Ecto neural progenitor cell (in vitro differentiated cells): ENCODE measurements at places on chromosomes 11 and 22.

- DNase-seq = no peak
Measured at GRCh38 chr11:12674571-12674935, 332 bp downstream of the TEAD1 start.

DNA sequence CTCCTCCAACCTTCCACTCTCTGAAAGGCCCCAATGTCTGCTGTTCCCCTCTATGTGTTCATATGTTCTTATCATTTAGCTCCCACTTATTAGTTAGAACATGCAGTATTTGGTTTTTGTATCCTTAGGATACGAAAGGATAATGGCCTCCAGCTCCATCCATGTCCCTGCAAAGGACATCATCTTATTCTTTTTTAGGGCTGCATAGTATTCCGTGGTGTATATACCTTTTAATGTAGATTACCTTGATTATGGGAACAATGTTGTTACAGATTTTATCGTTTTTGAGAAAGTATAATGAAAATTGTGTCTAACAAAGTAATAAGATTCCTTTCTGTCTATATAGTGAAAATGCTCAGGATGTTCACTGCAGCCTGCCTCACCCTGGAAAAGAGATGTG, 16.0 kb upstream of the CAVIN3 start:
- DNase-seq = no peak

DNA sequence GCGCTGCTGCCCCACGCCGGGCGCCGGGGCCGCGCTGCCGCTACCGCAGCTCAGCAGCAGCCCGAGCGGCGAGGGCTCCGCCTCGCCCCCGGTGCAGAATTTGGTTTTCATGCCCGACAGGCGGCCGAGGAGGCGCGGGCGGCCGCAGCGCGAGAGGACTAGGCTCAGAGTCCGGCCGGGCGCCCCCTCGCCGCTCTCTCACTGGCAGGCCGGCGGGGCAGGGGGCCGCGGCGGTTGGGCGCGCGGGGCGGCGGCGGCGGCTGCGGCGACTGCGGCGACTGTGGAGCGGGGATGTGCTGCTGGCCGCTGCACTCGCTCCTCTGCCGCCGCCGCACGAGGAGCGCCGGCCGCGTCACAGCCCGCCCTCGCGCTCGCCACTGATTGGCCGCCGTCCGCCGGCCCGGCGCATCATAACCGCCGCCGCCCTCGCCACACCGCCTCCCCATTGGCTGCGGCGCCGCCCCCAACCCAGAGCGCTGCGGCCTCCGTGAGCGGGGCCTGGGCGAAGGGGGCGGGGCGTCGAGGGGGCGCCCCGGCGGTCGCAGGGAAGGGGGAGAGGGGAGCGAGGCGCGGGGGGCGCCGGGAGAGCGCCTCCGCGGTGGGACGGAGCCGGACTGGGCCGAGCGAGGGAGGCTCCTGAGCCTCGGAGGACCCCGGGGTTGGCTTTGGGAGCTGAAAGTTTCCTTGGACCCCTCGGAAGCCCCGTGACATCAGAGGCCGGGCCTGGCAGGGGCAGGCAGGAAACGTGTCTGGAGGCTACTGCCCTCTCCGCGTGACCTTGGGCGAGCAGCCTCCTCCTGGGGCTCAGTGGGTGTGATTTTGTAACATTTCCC, at the start of gene CHKA:
Gene CHKA (minus strand): TSS at position 322 of the 833 bp plus-strand sequence. CDS start 211 bp downstream, at position 111.
- DNase-seq = peak; percentile 95

DNA sequence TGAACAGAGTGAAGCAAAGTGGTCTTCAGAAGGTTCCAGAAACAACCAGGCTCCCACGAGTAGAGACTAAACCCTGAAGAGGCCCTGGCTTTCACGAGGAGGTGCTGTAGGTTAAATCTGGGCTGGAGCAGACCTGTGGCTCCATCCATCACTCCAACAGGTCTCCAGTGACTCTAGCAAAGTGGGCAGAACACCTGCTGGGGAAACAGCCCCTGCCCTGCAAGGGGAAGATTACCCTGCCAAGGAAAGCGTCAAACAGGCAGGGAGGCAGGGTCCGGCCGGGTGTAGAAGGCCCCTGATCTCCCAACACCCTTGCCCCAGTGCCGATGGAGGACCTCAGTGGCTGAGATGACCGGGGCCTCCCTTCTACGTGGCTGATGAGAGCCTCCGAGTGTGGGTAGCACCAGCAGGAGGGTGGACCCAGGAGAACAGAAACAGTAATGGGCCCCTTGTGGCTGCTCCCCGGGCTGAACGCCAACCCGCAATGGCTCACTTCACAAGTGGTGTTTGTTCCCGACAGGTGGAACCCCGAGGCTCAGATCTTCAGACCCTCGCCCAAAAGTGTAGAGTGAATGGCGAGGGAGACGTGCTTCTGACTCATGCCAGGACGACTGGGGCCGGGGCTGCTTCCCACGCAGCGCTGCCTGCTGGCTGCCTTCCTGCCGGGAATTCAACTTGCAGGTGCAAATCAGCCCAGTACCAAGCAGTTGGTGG, 112.0 kb downstream of the SHANK2 start:
- DNase-seq = no peak

GRCh38 chr11:38296211-38296776, 1698.3 kb upstream of the RAG2 start:
- DNase-seq = no peak

GRCh38 chr11:28146123-28146751, 38.0 kb downstream of the METTL15 start:
- DNase-seq = no peak

DNA sequence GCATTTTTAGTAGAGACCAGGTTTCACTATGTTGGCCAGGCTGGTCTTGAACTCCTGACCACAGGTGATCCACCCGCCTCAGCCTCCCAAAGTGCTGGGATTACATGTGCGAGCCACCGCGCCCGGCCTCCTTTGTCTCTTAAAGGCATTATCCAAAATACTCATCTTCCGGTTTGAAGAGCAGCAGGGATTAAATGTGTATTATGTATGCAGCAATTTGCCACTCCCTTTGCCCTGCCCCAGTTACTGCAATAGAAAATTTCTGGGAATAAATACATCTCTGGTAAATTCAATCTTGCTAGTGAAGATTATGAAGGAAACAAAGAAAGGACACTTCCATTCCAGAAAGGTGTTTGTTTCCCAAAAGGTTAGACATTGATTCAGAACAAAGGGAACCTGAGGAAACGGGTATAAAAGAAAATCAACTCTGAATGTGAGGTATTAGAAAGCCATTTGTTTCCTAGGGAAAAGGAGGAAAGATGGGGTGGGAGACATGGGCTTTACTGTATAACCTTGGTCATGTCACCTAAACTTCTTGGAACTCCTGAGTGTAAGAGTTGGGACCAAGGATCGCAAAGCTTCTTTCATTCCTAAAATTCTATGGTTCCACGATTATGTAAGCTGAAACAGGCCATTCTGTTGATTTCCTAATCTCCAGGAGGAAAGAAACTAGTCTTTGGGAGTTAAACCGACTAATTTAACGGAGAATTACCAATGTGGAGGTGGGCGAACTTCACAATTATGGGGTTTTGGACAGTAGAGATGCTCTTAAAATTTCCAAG, 959 bp upstream of the HIPK3 start:
- DNase-seq = no peak

GRCh38 chr11:109023036-109023435, 358.2 kb downstream of the DDX10 start:
- DNase-seq = no peak

DNA sequence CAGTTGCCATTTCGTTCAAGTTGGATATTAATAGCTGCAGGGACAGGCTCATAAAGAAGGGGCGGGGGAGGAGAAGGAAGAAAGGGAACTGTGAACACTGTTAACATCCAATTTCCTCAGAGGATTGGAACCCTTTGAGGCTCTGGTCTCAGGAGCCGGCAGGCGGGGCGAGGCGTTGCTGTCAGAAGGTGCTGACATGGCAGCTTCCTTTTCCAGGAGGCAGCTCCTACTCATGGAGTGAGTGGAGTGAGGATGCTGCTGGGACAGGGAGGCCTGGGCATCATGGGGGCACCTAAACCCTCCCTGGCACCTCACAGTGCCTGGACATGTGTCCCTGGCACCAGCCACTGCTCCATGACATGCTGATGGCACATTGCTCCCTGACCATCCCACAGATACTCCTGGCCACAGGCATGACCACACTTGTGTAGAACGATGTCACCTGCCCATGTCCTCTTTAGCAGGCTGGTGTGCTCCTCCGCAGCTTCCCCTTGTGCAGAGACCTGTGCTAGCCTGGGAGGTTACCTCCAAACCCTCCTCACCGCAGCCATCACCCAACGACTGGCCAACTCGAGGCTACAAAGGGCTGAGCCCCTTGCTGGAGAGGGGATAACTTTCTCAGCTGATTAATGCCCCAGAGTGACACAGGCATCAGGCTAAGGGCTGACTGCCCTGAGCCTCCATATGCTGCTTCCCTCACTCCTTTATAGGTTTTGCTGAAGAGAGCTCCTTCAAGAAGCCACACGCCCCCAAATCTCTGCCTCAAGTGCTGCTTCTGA, 79.6 kb upstream of the NECTIN1 start:
- no peak for DNase-seq
